ENCODE measurements at places on chromosomes 1 and 21. TPM values are rescaled to one million over a fixed set of nuclear protein-coding genes. Genes with fewer than 3 reads are reported as not detected.

DNA sequence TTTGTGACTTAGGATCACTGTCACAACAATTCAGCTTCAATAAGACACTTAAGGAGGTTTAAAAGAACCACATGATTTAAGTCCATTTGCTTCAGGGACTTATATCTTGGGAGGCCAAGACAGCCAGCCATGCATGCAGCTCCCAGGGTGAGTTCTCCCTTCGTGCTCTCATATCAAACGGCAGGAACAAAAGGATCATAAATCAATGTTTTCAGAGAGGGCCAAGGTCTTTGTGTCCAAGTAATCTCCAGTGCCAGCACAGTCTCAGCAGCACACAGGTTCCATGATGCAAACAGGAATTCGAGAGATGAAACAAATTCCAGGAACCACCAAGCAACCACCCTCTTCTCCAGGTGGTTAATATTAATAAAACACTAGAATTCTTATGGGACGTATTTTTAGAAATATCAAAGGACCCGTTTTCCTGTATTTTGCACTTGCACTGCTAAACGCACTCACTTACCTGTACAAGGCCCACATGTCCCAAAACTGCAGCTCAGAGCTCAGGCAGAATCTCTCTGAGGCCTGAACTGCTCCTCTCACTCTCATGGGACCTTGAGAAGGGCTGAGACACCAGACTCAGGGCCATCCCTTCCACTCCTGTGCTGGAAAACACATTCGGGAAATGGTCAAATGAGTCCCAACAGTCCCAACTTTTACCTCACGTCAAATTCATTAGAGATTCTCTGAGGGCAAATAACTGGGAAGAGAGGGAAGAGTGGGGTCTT is 100.0 kb upstream of the RAB4A start:
- H3K27ac ChIP-seq: no peak overlapping the region
- no peaks in the 10 kb centered on the region for H3K27me3 ChIP-seq
- H3K4me3 ChIP-seq: no peak overlapping the region
- DNase-seq: no peak

DNA sequence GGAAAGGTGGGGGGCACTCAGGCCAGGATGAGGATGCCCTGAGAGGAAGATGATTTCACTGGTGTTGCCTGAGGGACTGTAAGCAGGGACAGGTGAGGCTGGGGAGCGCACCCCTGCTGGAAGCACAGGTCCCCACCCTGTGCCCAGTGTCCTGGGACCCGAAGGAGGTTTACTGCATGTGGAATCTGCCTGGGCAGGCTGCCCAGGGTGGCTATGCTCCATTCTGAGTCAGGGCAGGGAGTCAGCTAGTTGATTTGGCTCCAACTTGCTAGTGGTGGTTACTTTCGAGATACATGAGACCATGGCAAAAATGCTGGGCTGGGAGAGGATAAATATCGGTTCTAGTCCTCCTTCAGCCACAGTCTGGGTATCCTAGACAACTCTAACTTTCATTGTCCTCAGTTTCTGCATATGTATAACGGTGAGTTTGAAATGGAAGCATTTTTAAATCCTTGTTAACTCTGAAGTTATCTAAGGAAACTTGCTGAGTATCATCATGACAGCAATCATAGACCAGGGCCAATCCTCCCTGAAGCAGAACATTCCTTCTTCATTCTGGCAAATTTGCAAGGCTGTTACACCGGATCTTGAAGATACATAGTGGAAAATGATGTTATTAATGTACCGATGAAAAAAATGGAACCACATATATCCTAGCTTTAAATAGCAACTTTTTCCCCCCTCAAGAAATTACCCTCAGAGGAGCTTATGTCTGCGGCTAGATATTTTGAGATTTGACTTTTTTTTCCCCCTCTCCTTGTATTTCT is 7.7 kb downstream of the TLR5 start:
- DNase-seq: no peak
- H3K4me3 ChIP-seq: no peak overlapping the region
- peaks cover 23% of the 10 kb centered on the region for H3K4me1 ChIP-seq
- H3K27me3 ChIP-seq: no peaks in the 10 kb centered on the region

DNA sequence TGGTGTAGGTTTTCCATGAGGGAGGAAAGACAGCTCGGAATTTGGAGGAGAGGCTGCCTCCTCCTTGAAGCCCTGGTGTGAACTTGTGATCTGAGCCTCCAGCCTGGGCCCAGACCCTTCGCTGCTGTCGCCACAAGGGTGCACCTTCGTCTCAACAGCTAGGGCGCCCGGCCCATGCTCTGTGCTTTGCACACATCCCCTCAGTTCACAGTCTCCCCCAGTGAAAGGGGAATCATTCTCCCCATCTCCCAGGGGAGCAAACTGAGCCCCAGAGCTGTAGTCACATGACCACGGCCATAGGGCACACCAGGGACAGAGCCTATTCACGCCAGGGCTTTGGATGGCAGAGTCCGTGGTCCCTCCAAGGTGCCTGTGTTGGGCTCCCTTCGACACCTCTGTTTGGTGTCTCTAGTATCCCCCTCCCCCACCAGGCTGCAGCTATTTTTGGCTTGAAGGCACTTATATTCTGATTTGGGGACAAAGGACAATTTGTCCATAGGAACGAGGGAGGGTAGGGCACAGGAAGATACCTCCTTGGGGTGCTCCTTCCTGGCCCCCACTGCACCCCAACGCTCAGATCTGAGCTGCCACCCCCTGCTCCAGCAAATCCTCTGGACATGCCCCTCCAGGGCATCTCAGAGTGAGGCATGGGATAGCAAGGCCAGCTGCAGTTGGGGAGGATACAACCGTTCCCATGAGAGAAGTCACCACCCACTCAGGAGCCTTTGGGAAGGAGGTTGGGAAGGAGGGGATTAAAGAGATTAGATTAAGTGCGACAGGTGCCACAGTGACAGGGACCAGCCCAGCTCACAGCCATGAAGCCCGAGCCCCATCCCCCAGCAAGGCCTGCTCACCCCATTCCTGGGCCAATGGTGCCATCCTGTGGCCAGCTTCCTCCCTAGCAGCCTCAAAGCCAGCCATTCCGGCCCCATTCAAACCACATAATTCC is 15.7 kb downstream of the MATN1 start:
- H3K4me3 ChIP-seq: no peak overlapping the region
- no peaks in the 10 kb centered on the region for H3K36me3 ChIP-seq
- DNase-seq: peak; percentile 55
- H3K4me1 ChIP-seq: no peaks in the 10 kb centered on the region

DNA sequence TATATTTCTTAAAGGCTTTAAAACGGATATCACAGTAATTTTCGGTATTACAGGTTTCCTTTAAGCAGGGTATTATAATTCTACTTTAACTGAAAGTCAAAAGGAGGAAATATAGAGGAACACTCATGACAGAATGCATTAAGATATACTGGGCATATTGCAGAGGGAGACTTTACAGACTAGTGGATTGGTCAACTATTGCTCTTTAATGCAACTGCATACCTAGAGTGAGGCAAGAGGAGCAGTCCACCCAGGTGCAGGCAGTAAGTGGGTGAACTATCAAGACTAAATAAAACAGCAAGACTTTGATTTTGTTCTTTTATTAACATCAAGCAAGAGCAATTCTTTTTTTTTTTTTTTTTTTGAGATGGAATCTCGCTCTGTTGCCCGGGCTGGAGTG is 10.5 kb downstream of the SCAF4 start:
- peak overlapping the region; percentile 36 for H3K4me3 ChIP-seq
- H3K36me3 ChIP-seq: no peaks in the 10 kb centered on the region
- no peaks in the 10 kb centered on the region for H3K27me3 ChIP-seq
- no peak for DNase-seq
- H3K27ac ChIP-seq: no peak overlapping the region

The ARHGAP30 gene
- 233 TPM for total RNA-seq

DNA sequence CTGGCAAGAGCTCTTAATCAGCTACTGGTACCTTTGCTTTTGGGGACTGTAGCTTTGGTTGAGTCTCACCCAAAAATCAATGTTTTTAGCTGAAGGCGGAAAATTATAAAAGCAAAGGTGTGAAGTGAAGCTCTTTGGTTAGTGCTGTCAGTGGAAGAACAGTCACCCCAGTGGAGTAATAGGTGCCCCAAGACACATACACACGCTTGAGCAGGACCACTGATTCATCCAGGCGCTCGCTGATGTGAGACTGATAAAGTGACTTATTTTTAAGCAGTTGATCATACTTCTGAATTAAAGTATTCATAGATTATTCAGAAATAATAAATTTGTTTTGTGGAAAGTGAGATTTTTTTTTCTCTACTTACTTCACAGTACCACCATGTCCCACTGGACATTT is 37.1 kb downstream of the TGFB2 start:
- H3K27ac ChIP-seq: no peak overlapping the region
- H3K36me3 ChIP-seq: no peaks in the 10 kb centered on the region
- peaks cover 3% of the 10 kb centered on the region for H3K27me3 ChIP-seq
- no peak for DNase-seq
- H3K4me1 ChIP-seq: peaks cover 5% of the 10 kb centered on the region

DNA sequence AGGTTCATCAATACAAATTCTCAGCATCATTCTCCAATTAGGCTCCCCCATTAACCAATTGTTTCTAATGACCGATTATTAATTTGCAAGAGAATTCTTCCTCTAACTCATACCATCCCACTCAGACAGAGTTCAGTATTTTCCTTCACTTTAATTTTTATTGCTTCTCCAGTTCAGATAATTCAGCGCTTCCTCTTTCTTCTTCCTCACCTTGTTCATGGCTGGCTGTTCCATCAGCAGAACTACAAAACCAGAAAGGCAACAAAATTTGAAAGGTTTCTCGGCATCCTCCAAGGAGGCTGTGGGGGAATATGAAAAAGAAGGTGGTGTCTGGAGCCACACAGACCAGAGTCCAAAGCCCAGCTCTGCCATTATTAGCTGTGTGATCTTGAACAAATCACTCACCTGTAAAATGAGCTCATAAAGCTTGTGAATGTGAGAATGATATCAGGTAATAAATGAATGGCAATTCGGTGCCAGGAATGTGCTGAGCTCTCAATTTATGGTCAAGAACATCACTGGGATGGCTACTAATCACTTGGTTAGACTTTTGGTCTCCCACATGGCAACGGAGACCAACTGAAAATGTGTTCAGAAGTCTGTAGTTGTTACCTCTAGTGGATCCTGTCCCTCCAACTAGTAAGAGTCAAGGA is 11.7 kb upstream of the ZNF436 start:
- H3K27ac ChIP-seq: no peak overlapping the region
- H3K27me3 ChIP-seq: no peaks in the 10 kb centered on the region
- DNase-seq: no peak
- no peaks in the 10 kb centered on the region for H3K4me1 ChIP-seq

The LYPLAL1 gene
- total RNA-seq: 22.4 TPM

- no peaks in the 10 kb centered on the region for H3K27me3 ChIP-seq
- peak overlapping the region; percentile 29 for H3K27ac ChIP-seq
- no peak overlapping the region for H3K4me3 ChIP-seq
- peaks cover 6% of the 10 kb centered on the region for H3K36me3 ChIP-seq
- peaks cover 10% of the 10 kb centered on the region for H3K4me1 ChIP-seq
- DNase-seq: no peak
Observed at GRCh38 chr1:160238408-160238807, 23.9 kb downstream of the DCAF8 start.

DNA sequence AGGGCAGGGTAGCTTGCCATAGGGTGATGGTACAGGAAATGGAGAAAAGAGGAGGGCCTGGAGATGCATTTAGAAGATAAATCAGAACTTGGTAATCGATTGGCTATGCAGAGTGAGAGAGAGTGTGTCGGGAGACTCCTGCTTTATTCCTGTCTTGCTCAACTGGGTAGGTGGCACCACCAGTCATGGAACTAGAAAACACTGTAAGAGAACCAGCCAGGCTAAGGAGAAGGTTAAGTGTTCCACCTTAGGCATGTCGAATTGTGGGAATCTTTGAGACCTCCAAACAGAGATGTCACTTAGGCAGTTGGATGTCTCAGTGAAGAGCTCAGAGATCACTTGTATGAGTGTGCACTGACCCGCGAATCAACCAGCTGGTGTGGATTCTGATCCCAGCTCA is 28.7 kb upstream of the RD3 start:
- H3K27ac ChIP-seq: no peak overlapping the region
- H3K4me1 ChIP-seq: peaks cover 5% of the 10 kb centered on the region
- H3K27me3 ChIP-seq: peaks cover 1% of the 10 kb centered on the region
- DNase-seq: no peak
- H3K4me3 ChIP-seq: no peak overlapping the region
- no peaks in the 10 kb centered on the region for H3K36me3 ChIP-seq

The CELA2B gene
- total RNA-seq: not detected

- H3K4me1 ChIP-seq: peaks cover 5% of the 10 kb centered on the region
- H3K4me3 ChIP-seq: no peak overlapping the region
- DNase-seq: no peak
Observed at GRCh38 chr1:46219551-46220520, 16.7 kb downstream of the LURAP1 start.

Measured in naive thymus-derived CD8-positive, alpha-beta T cell (primary cell).